Hindlimb muscle (tissue), 1 donor: ENCODE measurements at places on chromosomes 6 and 20. TPM values are rescaled to one million over a fixed set of nuclear protein-coding genes. Genes with fewer than 3 reads are reported as not detected.

The HUS1B gene
- not detected for polyA plus RNA-seq

The GSTA1 gene
- polyA plus RNA-seq, result not detected

The LIN28B gene
- polyA plus RNA-seq, result 0.04 TPM

The TAGAP gene
- 0.77 TPM for polyA plus RNA-seq
